ENCODE measurements at places on chromosomes 2 and 18.

DNA sequence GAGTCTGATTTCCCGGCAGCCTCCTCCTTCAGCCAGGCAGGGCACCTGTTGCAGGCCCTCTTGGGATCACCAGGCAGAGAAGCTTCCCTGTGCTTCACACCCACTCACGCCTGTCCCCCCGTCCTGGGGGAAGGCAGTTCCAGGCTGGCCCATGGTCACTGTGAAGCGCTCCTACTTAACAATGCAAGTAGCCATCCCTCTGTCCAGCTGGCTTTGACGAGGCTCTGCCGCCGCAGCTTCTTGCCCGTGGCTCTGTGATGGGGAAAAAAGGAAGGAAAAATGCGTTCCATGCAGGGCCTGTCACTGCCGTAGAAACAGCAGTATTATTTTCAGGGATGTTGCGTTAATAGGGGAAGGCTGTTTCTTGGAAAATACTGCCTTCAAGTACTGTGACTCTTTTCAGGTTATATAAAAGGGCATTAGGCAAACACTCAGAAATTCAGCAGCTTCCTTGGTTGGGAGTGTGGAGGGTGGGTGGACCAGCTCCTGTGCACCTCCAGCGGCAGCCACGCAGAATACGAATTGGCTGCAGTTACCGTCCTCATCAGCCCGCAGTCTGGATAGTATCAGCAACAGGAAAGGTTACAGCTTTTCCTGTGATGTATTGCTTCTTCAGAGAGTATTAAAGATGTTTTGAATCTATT is 232.3 kb downstream of the KLHL29 start:
- DNase-seq: no peak

DNA sequence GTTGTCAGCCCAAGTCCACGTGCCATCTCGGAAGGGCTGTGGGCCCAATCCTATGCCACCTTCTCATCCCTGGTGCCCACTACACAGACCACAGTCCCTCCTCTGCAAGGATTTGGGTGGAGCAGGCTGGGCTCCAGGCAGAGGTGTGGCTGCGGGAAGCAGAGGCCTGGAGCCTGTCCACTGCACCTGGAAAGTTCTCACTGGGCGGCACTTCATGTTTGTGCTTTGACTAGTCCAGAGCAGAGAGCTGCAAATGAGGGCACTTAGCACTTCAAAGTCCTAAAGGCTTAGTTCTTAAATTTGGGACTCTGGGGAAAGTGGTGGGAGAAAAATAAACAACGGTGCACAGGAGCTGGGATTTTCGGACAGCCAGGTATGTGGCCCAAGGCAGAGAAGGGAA is 308.9 kb upstream of the POU3F3 start:
- DNase-seq: no peak

DNA sequence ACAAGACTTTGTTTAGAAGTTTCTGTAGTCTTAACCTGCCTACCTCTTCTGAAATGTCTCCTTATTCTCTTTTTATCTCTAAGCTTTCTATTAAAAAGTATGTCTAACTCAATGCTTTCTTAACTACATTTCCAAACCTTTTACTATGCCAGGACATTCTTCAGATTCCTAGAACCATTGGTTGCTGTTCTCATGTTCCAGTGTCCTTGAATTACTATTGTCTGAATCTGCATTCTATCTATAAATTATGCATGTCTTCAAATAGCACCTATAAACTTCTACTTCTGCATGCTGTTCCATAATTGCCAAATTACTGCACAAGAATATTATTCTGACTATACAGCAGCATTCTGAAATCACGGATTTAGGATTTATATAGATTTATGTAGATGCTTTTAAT is 166.0 kb upstream of the VWC2L start:
- DNase-seq: peak; percentile 24

- DNase-seq: no peak
Observed at GRCh38 chr2:76204048-76204447, 493.3 kb upstream of the GCFC2 start.

DNA sequence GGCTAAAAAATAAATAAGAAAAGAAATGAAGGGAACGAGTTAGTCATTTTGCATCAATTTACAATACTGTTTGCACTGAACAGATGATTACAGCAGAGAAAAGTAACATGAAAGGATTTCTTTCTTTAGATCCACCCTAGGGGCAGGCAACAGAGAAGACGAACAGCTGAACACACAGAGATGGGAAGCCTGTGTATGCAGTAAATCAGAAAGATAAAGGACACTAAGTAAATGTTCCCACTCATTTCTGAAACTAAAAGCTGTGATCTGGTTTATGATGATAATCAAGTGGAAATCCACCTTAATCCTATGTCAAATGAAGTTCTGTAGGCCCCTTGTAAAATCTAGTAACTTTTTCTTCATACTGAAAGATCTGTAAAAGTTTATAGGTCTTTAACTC is 54.2 kb downstream of the AKAIN1 start:
- no peak for DNase-seq

DNA sequence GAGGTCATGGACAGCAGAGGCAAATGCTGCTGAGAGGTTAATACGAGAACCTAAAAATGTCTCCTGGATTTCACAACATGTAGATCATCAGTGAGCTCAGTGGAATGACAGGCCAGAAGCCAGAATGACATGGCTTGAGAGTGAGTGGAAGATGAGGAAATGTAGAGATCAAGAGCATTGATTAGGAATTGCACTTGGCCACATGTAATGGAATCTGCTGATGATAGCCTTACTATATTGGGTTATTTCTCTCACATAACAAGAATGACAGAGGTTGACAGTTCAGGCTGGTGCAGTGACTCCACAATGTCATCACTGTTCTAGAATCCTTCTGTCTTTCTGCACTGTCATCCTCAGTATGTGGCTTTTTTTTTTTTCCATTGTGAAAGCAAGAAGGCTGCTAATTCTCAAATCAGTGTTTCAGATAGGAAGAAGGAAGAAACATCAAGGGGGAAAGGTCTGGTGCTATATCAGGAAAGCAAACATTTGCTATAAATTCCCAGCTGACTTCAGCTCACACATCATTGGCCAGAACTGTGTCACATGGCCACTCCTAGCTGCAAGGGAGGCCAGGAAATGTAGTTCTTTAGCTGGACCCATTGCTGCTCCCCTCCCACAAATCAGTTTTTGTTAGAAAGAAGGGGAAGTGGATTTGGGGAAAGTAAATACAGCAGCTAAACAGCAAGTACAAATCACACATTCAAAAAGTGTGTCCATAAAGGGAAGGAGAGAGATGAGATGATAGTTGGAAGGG is 127.2 kb downstream of the FAM161A start:
- DNase-seq: no peak
